Stimulated activated CD4-positive, alpha-beta T cell treated with anti-CD3 and anti-CD28 coated beads, TNF-alpha, amount 100 ng/mL, for 48 hours (primary cell): ENCODE measurements at places on chromosomes 1 and 21.

- DNase-seq = no peak
These were observed 129.2 kb downstream of the PLPP3 start for GRCh38 chr1:56450004-56450666.

DNA sequence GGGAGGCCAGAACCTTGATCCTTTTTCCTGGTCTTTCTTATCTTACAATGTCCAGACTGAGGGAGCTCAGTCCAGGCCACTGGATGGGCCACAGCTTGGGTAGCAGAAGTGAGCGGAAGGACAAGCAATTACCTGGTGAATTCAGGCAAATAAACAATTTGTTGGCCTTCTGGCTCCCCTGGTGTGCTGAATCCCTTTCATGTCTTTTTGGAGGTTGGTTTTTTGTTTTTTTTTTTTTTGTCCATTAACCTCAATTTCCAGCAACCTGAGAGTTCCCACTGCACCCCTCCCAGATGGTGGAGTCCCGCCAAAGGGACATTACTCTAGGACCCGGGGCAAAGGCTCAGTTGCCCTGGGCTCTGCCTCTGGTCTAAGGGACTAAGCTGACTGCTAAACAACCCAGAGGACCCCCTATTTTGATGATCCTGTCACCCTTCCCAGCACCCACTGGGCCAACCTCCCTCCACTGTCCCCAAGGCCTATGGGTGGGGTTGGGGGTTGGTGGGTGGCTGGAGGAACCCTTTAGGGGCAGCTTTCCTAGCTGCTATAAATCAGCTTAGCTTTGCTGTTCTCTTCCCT lies 85.5 kb downstream of the KCND3 start:
- no peak for DNase-seq

GRCh38 chr1:169339773-169340172 lies 27.8 kb downstream of the NME7 start:
- no peak for DNase-seq

- no peak for DNase-seq
These were observed 20.3 kb upstream of the TBX19 start for GRCh38 chr1:168260393-168260792.

- no peak for DNase-seq
These were observed 910 bp downstream of the RUNX1 start for GRCh38 chr21:35048183-35048601.
